Ascending aorta (tissue), 2 donors: ENCODE measurements at places on chromosomes 12 and 14.
A peak's percentile ranks its signal among the peaks of the same experiment; 100 is the strongest.

- no peak for DNase-seq
- H3K27me3 ChIP-seq: no peaks in the 10 kb centered on the region
- peaks cover 5% of the 10 kb centered on the region for H3K4me1 ChIP-seq
- peaks cover 22% of the 10 kb centered on the region for H3K36me3 ChIP-seq
- H3K27ac ChIP-seq: no peak overlapping the region
- H3K4me3 ChIP-seq: no peak overlapping the region
Measured at GRCh38 chr12:123251403-123252076, 18.3 kb downstream of the MTRFR start.

- DNase-seq: peak; percentile 78
Measured at GRCh38 chr12:55926738-55927587, 731 bp downstream of the PYM1 start.

DNA sequence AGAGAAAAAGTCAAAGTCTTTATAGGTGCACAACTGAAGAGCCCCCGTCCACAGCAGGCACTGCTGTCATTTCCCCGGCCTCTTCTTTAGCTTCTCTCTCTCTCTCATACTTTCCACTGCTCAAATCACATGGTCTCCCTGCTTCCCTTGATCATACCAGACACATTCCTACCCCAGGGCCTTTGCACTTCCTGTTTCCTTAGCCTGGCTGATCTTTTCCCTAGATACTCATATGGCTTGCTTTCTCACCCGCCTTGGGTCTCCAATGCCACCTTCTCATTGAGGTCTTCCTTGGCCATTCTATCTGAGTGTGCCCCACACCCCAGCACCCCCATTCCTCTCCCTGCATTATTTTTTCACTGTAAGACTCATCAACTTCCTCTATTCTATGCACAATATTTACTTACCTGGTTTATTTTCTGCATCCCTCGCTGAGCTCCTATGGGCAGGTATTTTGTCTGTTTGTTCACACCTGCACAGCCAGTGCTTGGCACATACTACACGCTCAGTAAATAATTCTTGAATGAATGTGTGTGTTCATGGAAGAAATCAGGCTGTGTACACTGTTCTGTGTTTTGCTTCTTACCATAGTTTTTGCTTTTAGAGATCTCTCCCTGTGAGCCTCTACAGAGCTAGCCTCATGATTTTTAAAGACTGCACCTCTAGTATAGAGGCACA lies 31.9 kb downstream of the SERPINA1 start:
- H3K4me3 ChIP-seq: no peak overlapping the region
- H3K4me1 ChIP-seq: no peaks in the 10 kb centered on the region
- H3K27me3 ChIP-seq: no peaks in the 10 kb centered on the region
- DNase-seq: no peak
- no peaks in the 10 kb centered on the region for H3K36me3 ChIP-seq

- H3K4me1 ChIP-seq: peaks cover 6% of the 10 kb centered on the region
- no peak overlapping the region for H3K4me3 ChIP-seq
- H3K27ac ChIP-seq: no peak overlapping the region
- peaks cover 66% of the 10 kb centered on the region for H3K36me3 ChIP-seq
Measured at GRCh38 chr14:103685276-103686211, 29.7 kb downstream of the XRCC3 start.
